Bronchial epithelial cell (primary cell): ENCODE measurements at places on chromosomes 2 and 18.
A peak's percentile ranks its signal among the peaks of the same experiment; 100 is the strongest.

GRCh38 chr2:75707901-75708300 lies 2.8 kb downstream of the GCFC2 start:
- no peak for DNase-seq

- DNase-seq, result no peak
These were observed 59.8 kb downstream of the PMAIP1 start for GRCh38 chr18:59959606-59960005.

- DNase-seq, result peak; percentile 86
These were observed 220.1 kb downstream of the HAUS1 start for GRCh38 chr18:46324087-46324955.

- peak; percentile 60 for DNase-seq
These were observed 954 bp upstream of the CTDSP1 start for GRCh38 chr2:218398437-218399390.

DNA sequence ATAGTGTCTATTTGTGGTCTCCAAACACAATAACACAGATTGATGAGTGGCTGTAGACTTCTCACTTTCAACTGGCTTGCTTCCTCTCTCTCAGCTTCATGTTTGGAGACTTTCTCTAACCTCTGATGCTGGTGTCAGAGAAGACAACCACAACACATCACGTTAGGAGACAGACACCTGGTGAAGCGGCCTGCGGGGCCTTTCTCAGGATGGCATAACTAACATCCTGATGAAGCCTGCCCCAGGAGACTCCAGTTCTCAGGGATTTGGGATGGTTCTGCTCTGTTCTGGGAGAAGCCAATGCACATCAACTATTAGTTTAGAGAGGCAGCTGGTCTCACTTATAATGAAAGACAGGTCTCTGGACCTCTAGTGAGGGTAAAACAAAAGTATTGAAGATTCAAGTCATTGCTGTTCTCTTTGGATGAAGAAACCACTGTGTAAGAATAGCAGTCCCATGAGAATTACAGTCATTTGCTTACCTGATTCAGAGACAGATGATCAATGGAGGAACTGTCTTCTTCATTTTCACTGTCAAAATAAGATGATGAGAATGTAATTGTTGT lies 2.0 kb downstream of the IL1A start:
- no peak for DNase-seq

GRCh38 chr2:26521054-26521912 lies 43.4 kb upstream of the OTOF start:
- no peak for DNase-seq

DNA sequence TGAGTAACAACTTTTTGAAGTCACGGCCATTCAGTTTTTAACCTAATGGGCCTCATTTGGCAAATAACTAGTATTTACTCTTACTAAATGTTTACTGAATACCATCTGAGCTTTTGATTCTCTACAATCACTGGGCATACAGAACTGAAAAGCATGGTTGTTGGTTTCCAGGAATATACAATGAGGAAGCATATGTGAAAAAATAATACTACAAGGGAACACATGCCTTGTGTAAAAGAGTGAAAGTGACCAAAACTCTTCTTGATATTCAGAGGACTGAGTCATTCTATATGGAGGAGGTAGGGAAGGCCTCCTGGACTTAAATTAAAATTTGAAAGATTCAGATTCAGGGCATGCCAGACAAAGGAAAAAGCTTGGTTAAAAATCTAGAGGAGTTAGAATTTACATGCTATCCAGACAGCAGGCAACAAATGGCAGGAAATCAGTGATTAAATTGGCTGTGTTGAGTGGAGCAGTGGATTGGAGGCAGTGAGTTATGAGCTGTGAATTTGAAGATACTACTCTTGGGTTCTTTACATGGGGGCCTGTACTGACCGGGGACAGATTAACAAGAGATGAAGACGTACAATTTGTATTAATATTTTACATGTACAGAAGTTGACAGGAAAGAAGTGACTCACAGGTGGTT lies 53.6 kb upstream of the NRXN1 start:
- DNase-seq, result no peak

GRCh38 chr18:9835825-9836224 lies 49.9 kb upstream of the TXNDC2 start:
- peak; percentile 26 for DNase-seq
